Stimulated activated CD4-positive, alpha-beta T cell treated with anti-CD3 and anti-CD28 coated beads, Interleukin-12 subunit alpha, Interleukin-12 subunit beta, amount 100 ng/mL, for 48 hours (primary cell): ENCODE measurements at places on chromosomes 11 and 22.

DNA sequence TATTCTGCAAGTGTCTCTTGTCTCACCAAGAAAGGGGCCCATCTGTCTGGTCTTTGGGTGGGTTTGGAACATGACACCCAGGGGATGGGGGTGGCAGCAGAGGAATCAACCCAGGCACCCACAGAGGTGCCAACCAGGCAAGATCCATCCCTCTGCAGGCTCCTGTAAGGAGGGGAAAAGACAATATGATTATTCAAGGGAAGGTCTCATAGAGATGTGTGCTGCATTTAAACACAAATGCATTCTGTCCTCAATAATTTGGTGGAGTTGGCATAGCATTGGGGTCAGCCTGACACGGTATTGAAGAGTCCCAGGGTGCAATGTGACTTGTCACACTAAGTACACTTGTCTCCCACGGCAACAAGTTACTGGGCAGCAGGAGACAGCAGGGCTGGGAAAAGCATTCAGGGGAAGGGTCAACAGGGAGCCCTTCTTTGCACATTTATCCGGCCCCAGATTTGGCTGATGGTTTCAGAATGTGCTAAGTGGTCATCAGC, 33.1 kb upstream of the SPON1 start:
- no peak for DNase-seq

GRCh38 chr11:34997952-34998528, 81.6 kb downstream of the PDHX start:
- no peak for DNase-seq

DNA sequence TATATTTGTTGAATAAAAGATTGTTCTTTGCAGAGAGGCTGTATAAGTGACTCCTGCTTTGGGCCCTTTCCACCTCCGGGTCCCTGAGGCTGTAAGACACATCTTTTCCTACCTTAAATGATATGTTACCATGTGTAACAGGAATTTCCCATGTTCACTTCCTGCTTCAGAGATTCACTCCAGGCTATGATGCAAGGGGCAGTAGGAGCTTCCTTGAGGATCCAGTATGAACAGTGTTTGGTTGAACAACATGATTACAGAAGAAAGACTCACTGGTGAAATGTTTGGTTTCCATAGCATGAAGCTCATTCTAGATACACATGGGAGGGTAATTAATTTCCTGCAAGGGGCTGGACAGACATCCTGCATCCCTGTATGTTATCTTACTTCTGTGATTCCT, 25.6 kb upstream of the ZDHHC13 start:
- DNase-seq = no peak

DNA sequence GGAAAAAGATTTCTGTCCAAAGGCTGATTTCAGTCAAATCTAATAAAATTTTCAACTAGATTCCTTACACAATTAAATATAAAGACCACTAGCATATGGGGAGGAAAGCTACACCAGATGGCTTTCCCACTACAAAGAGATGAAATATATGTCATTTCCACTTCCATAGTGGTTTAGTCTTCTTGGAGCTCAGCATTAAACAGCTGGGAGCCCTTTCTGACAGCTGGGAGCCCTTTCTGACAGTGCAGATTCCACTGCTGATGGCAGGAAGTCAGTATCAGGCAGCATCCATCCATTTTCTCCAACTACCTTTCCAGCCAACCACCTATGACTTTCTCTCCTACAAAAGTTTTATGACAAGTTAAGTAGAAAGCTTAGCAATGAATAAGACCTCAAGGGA, 177.9 kb downstream of the RRAS2 start:
- DNase-seq = no peak

GRCh38 chr11:45475173-45475572, 189.0 kb upstream of the SYT13 start:
- no peak for DNase-seq

- DNase-seq = no peak
Measured at GRCh38 chr11:44016131-44016530, 31.6 kb upstream of the ACCSL start.

GRCh38 chr22:31537019-31537535, 40.7 kb downstream of the SFI1 start:
- DNase-seq = peak; percentile 38

DNA sequence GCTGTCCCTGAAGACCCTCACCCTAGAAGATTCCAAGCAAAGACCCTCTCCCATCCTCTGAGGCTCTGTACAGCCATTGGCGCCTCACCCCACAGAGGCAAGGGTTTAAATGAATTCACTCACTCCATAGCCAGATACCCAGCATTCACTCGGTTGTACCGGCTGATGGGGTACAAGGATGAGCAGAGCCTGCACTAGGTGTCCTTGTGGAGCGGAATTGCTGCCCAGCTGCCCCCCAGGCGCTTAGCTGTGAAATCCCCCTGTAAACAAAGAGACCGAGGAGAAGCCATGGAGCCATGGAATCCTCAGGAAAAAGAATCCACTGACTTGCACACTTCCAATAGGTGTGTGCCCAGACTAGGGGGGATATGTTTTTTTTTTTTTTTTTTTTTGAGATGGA, 117.3 kb downstream of the SHANK2 start:
- no peak for DNase-seq

DNA sequence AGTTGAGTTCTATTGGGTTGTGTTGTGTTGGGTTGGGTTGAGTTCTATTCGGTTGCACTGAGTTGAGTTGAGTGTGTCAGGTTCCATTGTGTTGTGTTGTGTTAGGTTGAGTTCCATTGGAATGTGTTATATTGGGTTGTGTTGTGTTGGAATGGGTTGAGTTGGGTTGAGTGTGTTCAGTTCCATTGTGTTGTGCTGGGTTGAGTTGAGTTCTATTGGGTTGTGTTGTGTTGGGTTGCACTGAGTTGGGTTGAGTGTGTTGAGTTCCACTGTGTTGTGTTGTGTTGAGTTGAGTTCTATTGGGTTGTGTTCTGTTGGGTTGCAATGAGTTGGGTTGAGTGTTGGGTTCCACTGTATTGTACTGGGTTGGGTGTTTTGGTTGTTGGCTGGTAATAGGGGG, 35.5 kb downstream of the ALX4 start:
- DNase-seq = no peak

- no peak for DNase-seq
Measured at GRCh38 chr11:76302996-76303395, 77.9 kb downstream of the THAP12 start.

GRCh38 chr22:42443240-42444076, 11.3 kb upstream of the NFAM1 start:
- peak; percentile 23 for DNase-seq

- DNase-seq = no peak
Measured at GRCh38 chr22:35312198-35313059, 12.7 kb downstream of the TOM1 start.

- no peak for DNase-seq
Measured at GRCh38 chr11:103792981-103793468, 243.4 kb upstream of the DDI1 start.

DNA sequence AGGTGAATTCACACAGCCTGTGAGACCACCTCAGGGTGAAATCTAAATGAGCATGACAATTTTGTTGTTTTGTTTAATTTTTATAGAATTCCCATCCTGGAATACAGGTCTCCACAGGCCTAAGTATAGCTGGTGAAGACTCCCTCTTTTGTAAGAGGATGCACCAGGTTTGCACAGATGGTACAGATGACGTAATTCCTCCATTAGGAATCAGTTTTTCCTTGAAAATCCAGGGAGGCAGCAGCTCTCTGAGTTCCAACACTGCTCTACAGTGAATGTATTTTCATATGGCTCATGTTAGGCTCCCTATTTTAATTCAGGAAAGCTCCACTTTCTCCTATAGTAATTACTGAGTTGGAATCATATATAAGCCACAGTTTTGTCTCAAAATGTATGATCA, 47.2 kb downstream of the USP28 start:
- DNase-seq = no peak

DNA sequence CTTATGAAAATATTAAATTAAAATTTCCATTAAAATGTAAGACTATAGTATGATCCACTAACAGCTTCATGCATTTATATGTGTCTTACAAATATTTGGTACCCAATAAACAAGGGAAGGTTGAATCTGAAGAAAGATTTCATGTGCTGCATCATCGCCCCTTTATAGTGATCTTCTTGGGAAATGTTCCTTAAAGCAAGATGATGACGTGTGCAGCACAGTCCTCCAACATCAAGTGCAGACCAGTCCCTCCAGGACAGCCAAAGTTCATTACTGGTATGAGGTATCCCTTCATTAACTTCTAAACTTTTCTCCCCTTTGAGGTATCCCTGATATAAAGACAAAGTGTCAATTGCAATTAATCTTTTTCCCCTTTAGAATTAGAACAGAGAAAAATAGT, 567.0 kb downstream of the METTL15 start:
- no peak for DNase-seq

DNA sequence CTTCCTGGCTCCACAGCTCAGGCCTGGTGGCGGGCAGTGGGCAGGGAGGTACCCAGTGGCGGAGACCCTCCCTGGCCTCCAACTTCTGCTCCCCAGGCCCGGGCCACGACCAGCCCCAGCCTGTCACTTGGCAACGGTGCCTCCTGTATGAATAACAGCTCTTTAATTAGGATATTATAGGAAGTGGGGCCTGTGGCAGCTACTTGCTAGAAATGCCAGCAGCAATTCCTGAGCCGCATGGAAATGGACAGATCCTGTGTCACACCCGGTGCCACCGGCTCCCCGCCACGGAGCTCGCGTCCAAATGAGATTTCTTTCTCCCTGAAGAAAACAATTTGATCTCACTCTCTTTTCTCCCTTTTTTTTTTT, 104.5 kb downstream of the CHST1 start:
- DNase-seq = no peak

GRCh38 chr22:19843107-19843856, 11.4 kb downstream of the GNB1L start:
- DNase-seq = no peak

DNA sequence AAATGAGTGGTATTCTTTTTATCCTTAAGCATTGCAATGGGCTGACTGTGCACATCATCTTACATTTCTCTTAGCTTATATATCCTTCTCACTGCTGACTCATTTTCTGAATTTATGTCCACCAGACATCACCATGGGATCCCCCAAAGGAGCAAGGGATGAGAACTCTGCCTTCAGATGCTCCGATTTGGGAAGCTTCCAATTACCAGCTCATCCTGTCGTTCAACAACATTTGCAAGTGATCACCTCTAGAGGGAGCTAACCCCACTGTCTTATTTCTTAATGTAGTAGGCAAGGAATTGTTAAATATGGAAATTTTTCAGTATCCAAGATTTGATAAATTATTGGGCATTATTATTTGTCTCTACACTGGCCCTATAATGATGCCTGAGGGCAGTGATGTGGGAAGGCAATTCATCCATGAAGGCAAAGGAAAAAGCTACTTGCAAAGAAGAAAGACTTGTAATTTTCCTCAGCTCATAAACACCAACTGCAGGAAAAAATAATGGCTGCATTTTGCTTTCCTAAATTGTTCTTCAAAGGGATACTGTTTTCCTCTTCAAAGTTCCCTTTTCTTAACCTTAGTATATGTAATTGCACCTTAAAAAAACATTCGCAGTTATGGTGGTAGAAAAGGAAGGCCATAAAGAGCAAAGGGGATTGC, 102.4 kb upstream of the FSHB start:
- DNase-seq = no peak

DNA sequence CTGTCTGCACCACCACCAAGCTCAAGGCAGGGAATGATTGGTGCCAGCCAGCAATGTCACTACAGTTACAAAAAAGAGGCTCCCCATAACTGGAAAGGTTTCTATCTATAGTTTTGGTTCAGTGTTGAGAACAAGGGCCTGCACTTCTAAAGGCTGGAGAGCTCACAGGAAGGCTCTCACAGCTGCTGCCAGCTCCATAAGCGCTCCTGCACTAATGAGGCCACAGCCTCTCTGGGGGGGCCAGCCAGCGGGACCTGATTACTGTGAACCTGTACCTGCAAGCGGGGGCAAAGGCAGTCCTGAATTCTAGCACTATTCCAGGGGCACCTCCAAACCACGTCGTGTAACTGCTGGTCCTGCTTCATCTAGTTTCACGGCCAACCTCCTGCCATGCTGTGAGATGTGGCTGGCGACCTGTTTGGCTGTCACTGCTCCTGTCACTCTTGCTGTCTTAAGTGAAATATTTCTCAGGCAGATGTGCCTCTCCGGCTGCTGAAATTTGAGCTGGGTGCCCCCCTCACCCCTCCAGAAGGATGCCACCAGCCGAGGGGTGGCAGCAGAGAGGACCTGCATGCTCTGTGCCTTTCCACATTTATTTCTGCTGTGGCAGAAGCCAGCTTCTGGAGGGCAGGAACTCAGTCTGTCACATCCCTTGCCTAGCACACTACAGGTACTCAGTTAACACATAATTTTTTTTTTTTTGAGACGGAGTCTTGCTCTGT, 53.3 kb upstream of the ARFGAP3 start:
- DNase-seq = no peak

GRCh38 chr11:22044126-22044525, 148.8 kb upstream of the ANO5 start:
- no peak for DNase-seq

GRCh38 chr11:112786886-112787530, 174.2 kb upstream of the NCAM1 start:
- DNase-seq = no peak
